Activated CD8-positive, alpha-beta T cell treated with anti-CD3 and anti-CD28 coated beads, Interleukin-2, amount 10 ng/mL, durations not matched to agents 7 days and 5 days (primary cell): ENCODE measurements at places on chromosomes 13 and 19. TPM values are rescaled to one million over a fixed set of nuclear protein-coding genes. Genes with fewer than 3 reads are reported as not detected.

The TEX29 gene
- not detected for total RNA-seq

The PRKCG gene
- not detected for total RNA-seq

The LIG1 gene
- 190 TPM for total RNA-seq

The SHISA7 gene
- total RNA-seq, result not detected

The ELANE gene
- not detected for total RNA-seq

The RASA3 gene
- 39.3 TPM for total RNA-seq

The PLK5 gene
- not detected for total RNA-seq

The CRB3 gene
- not detected for total RNA-seq

The LRRC63 gene
- total RNA-seq, result 2.2 TPM

The ATXN8OS gene
- total RNA-seq, result not detected

The WDR88 gene
- not detected for total RNA-seq

The LGALS14 gene
- not detected for total RNA-seq

The VSTM1 gene
- not detected for total RNA-seq

The XAB2 gene
- 44.8 TPM for total RNA-seq
